ENCODE measurements at places on chromosomes 4 and X. TPM values are rescaled to one million over a fixed set of nuclear protein-coding genes. Genes with fewer than 3 reads are reported as not detected.
A peak's percentile ranks its signal among the peaks of the same experiment; 100 is the strongest.

DNA sequence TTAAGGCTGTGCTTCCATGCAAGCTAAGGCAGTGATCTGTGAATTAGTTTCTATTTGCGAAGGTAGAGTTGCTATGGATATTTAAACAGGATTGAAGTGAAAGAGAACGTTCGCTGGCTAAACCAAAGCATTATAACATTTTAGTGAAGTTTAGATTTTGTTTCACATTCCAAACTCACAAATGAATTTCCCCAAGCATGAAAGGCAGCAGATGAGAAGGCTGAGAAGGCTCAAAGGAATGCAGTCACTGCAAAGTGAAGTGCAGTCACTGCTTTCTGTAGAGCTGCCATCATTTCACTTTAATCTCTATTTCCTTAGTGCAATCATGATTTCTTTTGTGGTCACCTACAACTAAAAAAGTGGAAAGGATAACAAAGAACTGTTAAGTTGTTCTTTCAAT, 334.7 kb upstream of the NR3C2 start:
- no peak for DNase-seq
- peaks cover 3% of the 10 kb centered on the region for H3K4me1 ChIP-seq
- no peak overlapping the region for H3K4me3 ChIP-seq
- peaks cover 4% of the 10 kb centered on the region for H3K27me3 ChIP-seq
- no peaks in the 10 kb centered on the region for H3K36me3 ChIP-seq

GRCh38 chrX:143683486-143683885, 37.1 kb downstream of the SPANXN2 start:
- no peak for DNase-seq
- H3K4me1 ChIP-seq = peaks cover 1% of the 10 kb centered on the region
- H3K4me3 ChIP-seq = no peak overlapping the region
- no peak overlapping the region for H3K27ac ChIP-seq
- no peaks in the 10 kb centered on the region for H3K27me3 ChIP-seq

The EGFL6 gene
- total RNA-seq = 0.29 TPM

DNA sequence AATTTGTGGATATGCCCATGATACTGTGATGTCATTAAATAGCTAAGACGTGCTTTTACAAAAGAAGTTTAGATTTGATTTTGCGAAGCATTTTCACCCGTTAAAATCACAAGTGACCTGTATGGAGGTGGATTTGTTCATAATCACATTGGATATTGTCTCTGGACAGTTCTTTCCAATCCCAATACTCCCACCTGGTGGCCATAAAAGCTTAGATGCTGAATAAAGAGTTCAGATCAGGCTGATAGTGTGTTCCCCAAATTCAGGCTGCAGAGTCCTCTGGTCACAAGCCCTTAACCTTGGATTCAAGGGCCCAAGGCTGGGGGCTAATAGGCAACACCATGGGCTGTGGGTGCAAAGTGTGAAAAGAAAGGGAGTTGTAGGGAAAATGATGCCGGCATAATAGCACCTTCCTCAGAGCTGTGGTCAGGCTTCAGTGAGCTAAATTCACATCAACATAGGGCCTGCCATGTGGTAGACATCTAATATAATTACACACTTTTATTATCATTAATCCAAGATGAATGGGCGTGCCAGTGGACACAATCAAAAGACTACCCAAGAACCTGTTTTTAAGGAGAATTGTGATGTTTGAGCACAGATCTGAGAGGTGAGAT, 28.1 kb downstream of the SMIM43 start:
- peak; percentile 20 for DNase-seq
- H3K4me1 ChIP-seq = peaks cover 3% of the 10 kb centered on the region
- H3K36me3 ChIP-seq = no peaks in the 10 kb centered on the region
- no peak overlapping the region for H3K4me3 ChIP-seq
- peaks cover 14% of the 10 kb centered on the region for H3K27me3 ChIP-seq

DNA sequence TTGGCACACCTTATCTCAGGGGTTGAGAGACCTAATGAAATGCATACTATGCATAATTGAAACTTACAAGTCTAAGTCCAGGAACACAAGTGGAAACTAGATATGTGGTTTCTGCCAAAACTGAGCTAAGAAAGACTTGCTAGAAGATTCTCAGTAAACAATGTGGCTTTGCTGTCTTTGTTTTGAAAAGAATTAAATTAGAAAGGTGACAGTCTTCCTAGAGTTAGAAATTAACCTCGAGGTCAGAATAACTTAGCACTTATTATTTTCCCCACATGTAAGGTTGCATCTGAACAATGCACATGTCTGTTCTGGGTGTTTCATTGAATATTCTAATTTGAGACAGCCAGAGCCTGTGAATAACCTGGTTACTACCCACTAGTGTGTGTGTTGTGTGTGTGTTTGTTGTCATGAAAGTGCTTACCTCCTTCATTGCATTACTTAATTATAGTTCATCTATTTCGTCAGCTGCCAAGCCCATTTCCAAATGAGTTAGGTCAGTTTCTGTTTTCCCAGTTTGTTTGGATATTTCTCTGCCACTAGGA, 1.5 kb downstream of the EREG start:
- DNase-seq = no peak
- H3K36me3 ChIP-seq = no peaks in the 10 kb centered on the region
- H3K4me3 ChIP-seq = no peak overlapping the region
- peaks cover 59% of the 10 kb centered on the region for H3K27me3 ChIP-seq

The PGAM4 gene
- not detected for total RNA-seq

The LIMCH1 gene
- 12.7 TPM for total RNA-seq

DNA sequence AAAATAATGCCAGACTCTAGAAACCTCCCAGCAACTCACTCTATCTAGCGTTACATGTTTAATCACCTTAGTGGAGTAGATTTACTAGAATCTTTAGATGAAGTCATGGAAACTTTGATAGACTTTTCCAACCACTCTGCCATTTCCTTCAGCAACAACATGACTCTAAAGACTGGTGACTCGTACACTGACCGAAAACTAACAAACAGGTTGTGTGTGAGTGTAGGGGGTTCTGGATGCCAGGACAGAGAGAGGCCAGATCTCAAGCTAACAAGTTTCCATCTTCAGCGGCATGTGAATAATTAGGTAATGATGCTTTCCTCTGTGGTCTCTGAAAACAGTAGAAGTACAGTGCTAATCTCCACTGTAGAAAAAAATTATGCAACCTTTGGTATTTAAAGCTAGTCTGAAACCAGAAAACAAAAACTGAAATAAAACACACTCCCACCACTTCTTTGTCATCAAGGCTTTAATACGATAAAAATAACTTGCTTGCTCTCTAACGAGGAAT, 286.4 kb downstream of the PRDM5 start:
- H3K27me3 ChIP-seq = no peaks in the 10 kb centered on the region
- no peak overlapping the region for H3K4me3 ChIP-seq
- no peaks in the 10 kb centered on the region for H3K36me3 ChIP-seq
- DNase-seq = no peak
- H3K4me1 ChIP-seq = no peaks in the 10 kb centered on the region

The NHSL2 gene
- 3.4 TPM for total RNA-seq

DNA sequence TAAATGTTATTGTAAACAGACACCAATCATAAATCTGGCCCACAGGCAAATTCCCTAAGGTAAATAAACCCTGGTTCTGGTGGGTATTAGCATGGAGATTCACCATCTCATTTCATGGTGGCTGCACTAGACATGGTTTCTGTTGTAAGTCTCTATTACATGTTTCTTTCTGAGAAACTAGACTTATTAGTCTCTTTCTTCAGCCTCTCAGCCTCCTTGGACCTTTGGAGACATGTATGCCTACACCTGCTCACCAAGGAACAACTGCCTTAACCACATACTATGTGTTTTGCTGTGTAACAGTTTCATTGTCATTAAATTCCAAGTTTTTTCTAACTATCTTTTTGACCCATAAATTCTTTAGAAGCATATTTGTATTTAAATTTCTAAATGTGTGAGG, 13.1 kb downstream of the DDIT4L start:
- H3K4me1 ChIP-seq = peaks cover 3% of the 10 kb centered on the region
- DNase-seq = no peak
- no peaks in the 10 kb centered on the region for H3K36me3 ChIP-seq
- H3K4me3 ChIP-seq = no peak overlapping the region
- H3K27me3 ChIP-seq = no peaks in the 10 kb centered on the region
- no peak overlapping the region for H3K27ac ChIP-seq

DNA sequence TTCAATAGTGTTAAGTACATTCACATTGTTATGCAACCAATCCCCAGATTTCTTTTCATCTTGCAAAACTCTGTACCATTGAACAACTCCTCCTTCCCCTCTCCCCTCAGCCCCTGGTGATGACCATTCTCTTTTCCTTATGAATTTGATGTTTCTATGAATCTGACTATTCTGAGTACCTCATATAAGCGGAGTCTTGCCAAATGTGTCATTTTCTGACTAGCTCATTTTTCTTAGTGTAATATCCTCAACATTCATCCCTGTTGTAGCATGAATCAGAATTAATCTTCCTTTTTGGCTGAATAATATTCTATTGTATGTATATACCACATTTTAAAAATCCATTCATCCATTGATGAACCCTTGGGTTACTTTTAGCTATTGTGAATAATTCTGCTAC, 34.0 kb downstream of the SMIM20 start:
- H3K27ac ChIP-seq = no peak overlapping the region
- no peaks in the 10 kb centered on the region for H3K36me3 ChIP-seq
- peaks cover 34% of the 10 kb centered on the region for H3K4me1 ChIP-seq

The HHIP gene
- total RNA-seq = 0.22 TPM

The NPY1R gene
- total RNA-seq = 13.7 TPM

DNA sequence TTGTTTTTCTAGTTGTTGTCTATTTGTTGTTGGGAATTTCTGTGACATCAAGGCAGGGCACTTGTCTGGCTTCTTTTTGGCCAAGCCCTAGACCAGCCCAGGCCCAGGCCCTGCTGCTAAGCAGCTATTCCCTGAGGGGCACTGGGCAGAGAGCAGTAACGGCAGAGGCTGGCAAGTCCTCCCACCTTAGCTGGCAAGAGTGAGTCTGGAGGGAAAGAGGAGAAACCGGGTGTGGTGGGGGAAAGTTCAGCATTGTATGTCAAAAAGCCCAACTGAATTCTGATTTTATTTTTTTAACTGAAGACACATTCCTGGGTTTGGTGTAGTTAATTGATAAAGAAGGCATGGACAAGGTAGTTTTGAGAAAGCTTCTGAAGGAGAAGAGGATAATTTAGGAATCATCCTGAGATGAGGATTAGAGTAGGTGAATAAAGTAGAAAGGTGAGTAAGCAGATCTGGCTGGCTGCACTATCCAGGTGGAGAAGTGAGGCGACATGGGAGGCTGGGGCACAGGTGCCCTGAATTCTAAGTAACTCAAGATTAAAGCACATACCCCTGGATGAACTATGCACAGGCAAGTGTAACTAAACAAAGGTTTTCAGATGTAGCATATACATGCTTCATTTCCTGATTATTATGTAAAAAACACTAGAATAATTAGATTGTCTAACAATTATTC, 57.4 kb downstream of the TAPT1 start:
- no peak overlapping the region for H3K4me3 ChIP-seq
- no peaks in the 10 kb centered on the region for H3K4me1 ChIP-seq
- H3K36me3 ChIP-seq = peaks cover 29% of the 10 kb centered on the region
- DNase-seq = no peak
- H3K27ac ChIP-seq = no peak overlapping the region
- H3K27me3 ChIP-seq = no peaks in the 10 kb centered on the region

DNA sequence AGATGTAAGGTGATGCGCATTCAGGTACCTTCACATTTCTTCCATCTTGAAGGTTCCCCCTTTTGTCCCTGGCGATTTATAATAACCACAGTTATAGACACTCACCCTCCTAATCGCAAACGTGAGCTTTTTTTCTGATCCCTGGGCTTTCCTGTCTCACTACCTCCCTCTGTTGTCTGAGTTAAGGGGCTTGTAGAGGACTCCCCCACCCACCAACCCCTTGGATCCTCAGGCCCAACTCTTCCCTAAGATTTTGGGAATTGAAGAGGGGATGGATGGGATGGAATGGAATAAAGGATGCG, 1.4 kb downstream of the CNKSR2 start:
- peak overlapping the region; percentile 57 for H3K27ac ChIP-seq
- H3K4me3 ChIP-seq = peak overlapping the region; percentile 96
- H3K36me3 ChIP-seq = peaks cover 1% of the 10 kb centered on the region
- no peak for DNase-seq
- peaks cover 13% of the 10 kb centered on the region for H3K4me1 ChIP-seq

DNA sequence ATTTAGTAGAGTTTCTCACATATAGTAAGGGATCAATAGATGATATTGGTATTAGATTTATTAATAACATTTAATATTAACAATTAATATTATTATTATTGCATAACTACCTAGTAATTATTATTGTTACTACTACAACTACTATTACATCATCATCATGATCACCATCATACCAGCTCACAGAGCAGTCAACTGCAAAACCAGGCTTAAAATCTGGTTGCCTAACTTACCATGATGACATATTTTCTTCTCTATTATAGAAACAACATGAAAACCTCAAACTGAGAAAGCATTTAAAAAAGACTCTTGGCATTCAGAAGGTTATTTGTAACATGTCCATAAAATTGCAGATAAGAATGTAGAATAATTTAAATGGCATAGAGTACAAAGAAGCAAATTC, 247.0 kb upstream of the TTC29 start:
- DNase-seq = no peak
- H3K4me1 ChIP-seq = peaks cover 6% of the 10 kb centered on the region
- H3K4me3 ChIP-seq = no peak overlapping the region
- H3K27me3 ChIP-seq = no peaks in the 10 kb centered on the region
- H3K27ac ChIP-seq = no peak overlapping the region

The MSANTD1 gene
- 2.1 TPM for total RNA-seq

- peaks cover 61% of the 10 kb centered on the region for H3K27me3 ChIP-seq
- no peak overlapping the region for H3K27ac ChIP-seq
- H3K36me3 ChIP-seq = peaks cover 1% of the 10 kb centered on the region
- H3K4me1 ChIP-seq = peaks cover 3% of the 10 kb centered on the region
- peak overlapping the region; percentile 78 for H3K4me3 ChIP-seq
- DNase-seq = no peak
Measured at GRCh38 chrX:2585158-2585470, 84.3 kb upstream of the DHRSX start.

DNA sequence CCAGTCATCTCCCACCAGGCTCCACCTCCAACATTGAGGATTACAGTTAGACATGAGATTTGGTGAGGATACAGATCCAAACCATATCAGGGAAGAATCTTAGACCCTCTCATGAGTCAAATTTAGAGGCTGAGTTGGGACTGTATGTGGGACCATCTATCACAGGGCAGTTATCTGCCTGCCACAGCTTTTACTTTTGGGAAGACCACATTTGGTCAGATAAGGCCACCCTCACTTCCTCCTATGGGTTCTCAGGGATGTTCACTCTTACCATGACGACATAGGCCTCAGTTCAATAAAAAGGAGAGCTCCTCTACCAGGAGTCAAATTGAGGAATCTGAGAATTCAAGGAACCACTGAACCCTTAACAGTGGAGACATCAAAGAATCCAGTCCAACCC, 2.1 kb downstream of the MAGEB2 start:
- H3K36me3 ChIP-seq = no peaks in the 10 kb centered on the region
- no peak overlapping the region for H3K4me3 ChIP-seq
- no peaks in the 10 kb centered on the region for H3K4me1 ChIP-seq
- no peaks in the 10 kb centered on the region for H3K27me3 ChIP-seq

The FAM13A gene
- total RNA-seq = 31.2 TPM

The CAPN6 gene
- total RNA-seq = 96.5 TPM

- no peak for DNase-seq
- H3K4me1 ChIP-seq = peaks cover 17% of the 10 kb centered on the region
- H3K27ac ChIP-seq = no peak overlapping the region
- H3K27me3 ChIP-seq = no peaks in the 10 kb centered on the region
- peaks cover 3% of the 10 kb centered on the region for H3K36me3 ChIP-seq
Measured at GRCh38 chrX:12986886-12987285, 12.0 kb downstream of the TMSB4X start.
